ENCODE measurements at places on chromosomes 4 and X.

- H3K4me1 ChIP-seq: peaks cover 4% of the 10 kb centered on the region
- peak overlapping the region; percentile 88 for H3K4me3 ChIP-seq
- H3K36me3 ChIP-seq: peaks cover 1% of the 10 kb centered on the region
Measured at GRCh38 chrX:152942077-152942442, 44.2 kb downstream of the ZNF185 start.

DNA sequence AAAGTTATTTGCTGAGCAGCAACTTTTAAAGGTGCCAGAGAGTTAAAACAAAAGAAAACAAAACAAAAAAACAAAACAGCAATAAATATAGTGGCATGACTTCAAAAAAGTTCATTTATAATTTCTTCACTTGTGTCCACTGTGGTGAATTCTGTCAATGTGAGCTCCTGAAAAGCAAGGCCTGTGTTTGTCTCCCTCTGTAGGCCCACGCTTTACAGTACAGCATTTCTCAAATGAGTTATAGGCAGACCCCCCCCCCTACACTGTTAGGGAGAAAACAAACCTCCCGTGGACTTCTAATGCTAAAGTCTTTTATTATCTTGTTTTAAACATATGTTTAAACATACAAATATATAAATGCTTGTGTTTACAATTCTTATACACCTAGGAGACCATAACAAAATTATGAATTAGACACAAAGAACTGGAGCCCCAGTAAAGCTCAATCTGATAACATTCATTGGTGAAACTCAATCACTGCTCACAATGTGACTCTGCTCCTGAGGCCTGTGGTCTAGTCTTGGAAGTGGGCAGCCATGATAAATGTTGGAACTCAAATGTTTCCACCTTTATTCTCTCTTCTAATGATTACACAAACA is 47.0 kb upstream of the SCOC start:
- no peaks in the 10 kb centered on the region for H3K36me3 ChIP-seq
- DNase-seq: no peak
- peaks cover 9% of the 10 kb centered on the region for H3K4me1 ChIP-seq
- peaks cover 8% of the 10 kb centered on the region for H3K27me3 ChIP-seq

DNA sequence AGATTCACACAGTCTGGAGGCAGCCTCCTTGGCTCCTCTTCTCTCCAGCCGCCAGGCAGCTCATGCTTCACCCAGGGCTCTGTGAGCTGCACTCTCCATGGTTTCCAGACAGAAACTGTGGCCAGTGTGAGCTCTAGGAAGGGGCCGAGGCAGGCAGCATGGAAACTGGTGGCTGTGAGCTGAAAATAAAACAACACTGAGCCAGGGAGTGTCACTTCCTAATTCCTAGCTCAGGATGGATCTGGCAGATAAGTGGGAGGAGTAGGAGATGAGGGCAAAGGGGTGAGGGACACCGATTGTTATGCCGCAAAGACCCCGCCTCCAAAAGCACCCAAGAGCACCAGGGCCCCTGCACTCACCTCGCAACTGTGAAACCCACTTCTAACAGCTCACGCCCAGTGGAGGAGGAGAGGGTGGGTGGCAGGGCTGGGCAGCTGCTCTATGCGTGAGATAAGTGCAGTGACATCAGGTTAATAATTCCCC is 69.8 kb downstream of the FHDC1 start:
- no peaks in the 10 kb centered on the region for H3K36me3 ChIP-seq
- no peaks in the 10 kb centered on the region for H3K4me1 ChIP-seq
- no peak overlapping the region for H3K27ac ChIP-seq
- DNase-seq: no peak
- H3K4me3 ChIP-seq: no peak overlapping the region

DNA sequence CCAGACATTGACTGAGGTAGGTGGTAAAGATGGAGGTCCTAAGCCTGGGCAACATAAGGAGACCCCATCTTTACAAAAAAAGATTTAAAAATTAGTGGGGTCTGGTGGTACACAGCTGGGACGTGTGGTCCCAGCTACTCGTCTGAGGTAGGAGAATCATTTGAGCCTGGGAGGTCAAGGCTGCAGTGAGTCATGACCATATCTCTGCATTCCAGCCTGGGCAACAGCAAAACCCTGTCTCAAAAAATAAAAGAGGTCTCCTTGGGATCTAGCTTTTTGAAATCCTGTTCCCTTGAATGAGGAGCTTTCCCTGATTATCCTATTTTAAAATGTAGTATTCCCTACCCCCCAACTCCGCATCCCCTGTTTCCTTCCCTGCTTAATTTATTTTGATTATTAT is 78.7 kb upstream of the OGT start:
- no peaks in the 10 kb centered on the region for H3K4me1 ChIP-seq
- no peaks in the 10 kb centered on the region for H3K27me3 ChIP-seq
- no peak overlapping the region for H3K4me3 ChIP-seq
- H3K27ac ChIP-seq: no peak overlapping the region
- H3K36me3 ChIP-seq: peaks cover 34% of the 10 kb centered on the region

- no peak overlapping the region for H3K4me3 ChIP-seq
- no peaks in the 10 kb centered on the region for H3K4me1 ChIP-seq
- no peak overlapping the region for H3K27ac ChIP-seq
- H3K27me3 ChIP-seq: peaks cover 5% of the 10 kb centered on the region
Measured at GRCh38 chr4:17166954-17167353, 268.5 kb upstream of the LDB2 start.

GRCh38 chrX:66036231-66036630 is 3.6 kb downstream of the VSIG4 start:
- no peak overlapping the region for H3K4me3 ChIP-seq
- peaks cover 4% of the 10 kb centered on the region for H3K4me1 ChIP-seq
- no peak for DNase-seq
- H3K36me3 ChIP-seq: no peaks in the 10 kb centered on the region
- no peaks in the 10 kb centered on the region for H3K27me3 ChIP-seq

DNA sequence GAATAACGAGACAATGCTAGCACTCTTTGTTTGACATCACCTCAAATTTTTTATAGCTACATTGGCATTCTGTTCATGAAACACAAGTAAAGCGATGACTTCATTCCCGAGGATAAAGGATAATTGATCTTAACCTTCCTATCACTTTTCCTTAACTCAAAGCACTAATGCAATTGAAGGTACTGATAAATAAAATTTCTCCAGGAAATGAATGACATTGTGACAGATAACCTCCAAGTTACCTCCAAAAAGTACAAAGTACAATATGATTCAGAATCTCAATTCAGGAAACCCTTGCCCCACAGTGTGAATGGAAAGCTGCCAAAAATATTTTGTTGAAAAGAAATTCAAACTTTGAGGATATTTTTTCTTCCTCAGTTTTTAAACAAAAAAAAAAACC is 1.8 kb downstream of the PRSS12 start:
- H3K36me3 ChIP-seq: peaks cover 3% of the 10 kb centered on the region
- no peak for DNase-seq
- H3K27me3 ChIP-seq: peaks cover 57% of the 10 kb centered on the region
- H3K4me1 ChIP-seq: peaks cover 10% of the 10 kb centered on the region
- no peak overlapping the region for H3K4me3 ChIP-seq
- no peak overlapping the region for H3K27ac ChIP-seq

DNA sequence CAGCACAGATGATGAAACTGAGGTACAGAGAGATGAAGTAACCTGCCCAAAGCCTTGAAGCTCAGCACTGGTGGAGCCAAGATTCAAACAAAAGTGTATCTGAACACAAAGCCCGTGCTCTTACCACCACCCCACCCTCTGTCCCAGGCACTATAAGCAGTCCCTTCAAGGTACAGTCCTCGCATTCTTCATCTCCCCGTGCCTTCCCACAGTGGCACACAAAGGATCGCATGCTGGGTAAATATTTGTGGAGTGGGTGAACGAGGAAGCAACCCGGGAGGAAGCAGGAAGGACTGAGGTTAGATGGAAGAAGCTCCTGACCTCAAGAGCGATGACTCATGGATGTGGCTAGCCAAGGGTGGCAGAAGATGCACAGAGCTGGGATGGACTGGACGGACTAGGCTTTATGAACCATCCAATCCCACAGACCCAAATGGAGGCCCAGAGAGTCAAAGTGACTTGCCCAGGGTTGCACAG is 18.4 kb downstream of the IQSEC2 start:
- H3K4me3 ChIP-seq: peak overlapping the region; percentile 72
- H3K36me3 ChIP-seq: no peaks in the 10 kb centered on the region
- peak; percentile 60 for DNase-seq
- H3K4me1 ChIP-seq: peaks cover 29% of the 10 kb centered on the region

- H3K27ac ChIP-seq: no peak overlapping the region
- H3K27me3 ChIP-seq: peaks cover 5% of the 10 kb centered on the region
- H3K4me1 ChIP-seq: no peaks in the 10 kb centered on the region
- no peak overlapping the region for H3K4me3 ChIP-seq
Measured at GRCh38 chrX:8870411-8870810, 69.2 kb upstream of the FAM9A start.

GRCh38 chrX:55815546-55815945 is 98.0 kb downstream of the RRAGB start:
- H3K4me3 ChIP-seq: no peak overlapping the region
- no peak for DNase-seq

- H3K27ac ChIP-seq: no peak overlapping the region
- no peaks in the 10 kb centered on the region for H3K36me3 ChIP-seq
- DNase-seq: no peak
Measured at GRCh38 chr4:37002625-37003024, 241.9 kb upstream of the NWD2 start.

DNA sequence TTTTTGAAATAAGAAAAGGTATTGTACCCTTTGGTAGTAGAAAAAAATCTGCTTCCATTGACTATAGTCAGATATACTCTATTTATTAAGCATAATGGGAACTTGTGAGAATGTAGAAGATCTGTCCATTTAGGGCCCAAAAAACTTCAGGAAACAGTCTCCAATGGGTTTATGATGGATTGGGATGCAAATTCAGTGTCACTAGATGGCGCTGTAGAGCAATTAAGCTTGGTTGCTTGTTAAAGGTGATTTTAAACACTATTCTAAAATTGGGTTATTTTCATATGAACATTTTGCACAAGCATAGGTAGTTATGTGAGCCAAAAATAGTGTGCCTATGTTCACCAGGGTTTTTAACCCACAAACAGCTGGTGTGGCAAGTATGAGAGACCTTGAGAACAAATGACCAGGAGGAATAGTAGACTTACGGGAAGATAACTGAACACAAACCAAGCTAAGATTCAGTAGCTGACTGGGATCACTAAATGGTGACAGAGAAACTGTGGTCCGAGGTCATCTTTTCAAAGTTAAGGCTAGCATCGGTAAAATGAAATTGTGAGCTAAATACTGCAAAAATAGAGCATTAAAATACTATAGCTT is 80.3 kb upstream of the LSM6 start:
- DNase-seq: peak; percentile 77
- no peaks in the 10 kb centered on the region for H3K4me1 ChIP-seq
- H3K27me3 ChIP-seq: peaks cover 10% of the 10 kb centered on the region
- H3K4me3 ChIP-seq: no peak overlapping the region
- H3K27ac ChIP-seq: no peak overlapping the region

DNA sequence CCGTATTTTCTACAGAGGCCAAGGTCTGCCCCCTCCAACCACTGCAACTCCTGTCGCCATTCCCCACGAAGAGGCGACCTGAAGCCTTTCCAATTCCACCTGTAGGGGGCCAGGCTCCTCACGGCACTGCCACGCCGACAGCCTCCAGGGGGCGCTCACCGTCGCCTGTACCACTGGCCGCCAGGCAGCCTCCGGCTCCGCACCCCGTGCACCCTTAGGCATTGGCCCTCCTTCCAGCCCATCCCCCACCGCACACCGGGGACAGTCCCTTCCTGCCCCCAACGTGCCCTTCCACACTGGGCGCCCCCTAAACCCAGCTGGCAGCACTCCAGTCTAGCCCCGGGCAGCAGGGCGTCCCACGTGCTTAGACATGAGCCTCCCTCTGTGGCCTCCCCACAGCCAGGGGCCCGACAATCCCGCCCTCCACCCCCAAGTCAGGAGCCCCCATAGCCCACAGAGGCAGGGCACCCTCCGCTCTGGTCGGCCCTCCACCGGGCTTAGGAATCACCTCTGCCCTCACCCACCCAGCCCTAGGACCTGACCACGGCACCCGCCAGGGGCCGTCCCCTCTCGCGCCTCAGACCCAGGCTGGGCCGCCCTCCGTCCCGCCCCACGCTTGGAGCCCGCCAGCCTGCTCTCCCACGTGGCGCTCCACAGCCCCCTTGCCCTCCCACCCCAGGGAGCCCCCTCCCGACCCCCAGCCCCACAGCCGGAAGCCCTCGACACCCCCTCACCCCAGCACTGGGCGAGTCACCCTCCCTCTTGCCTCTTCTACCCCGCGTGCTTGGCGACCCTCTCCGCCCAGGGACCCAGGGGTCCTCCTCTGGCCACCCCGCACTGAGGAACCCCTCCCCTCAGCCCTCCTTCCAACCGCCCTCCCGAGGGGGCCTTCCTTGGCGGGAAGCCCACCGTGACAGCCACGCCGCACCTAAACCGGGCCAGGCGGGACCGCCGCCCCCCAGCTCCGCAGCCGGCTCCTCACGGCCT is 711 bp downstream of the PNMA6E start:
- H3K4me1 ChIP-seq: peaks cover 7% of the 10 kb centered on the region
- H3K27ac ChIP-seq: no peak overlapping the region
- H3K36me3 ChIP-seq: no peaks in the 10 kb centered on the region

DNA sequence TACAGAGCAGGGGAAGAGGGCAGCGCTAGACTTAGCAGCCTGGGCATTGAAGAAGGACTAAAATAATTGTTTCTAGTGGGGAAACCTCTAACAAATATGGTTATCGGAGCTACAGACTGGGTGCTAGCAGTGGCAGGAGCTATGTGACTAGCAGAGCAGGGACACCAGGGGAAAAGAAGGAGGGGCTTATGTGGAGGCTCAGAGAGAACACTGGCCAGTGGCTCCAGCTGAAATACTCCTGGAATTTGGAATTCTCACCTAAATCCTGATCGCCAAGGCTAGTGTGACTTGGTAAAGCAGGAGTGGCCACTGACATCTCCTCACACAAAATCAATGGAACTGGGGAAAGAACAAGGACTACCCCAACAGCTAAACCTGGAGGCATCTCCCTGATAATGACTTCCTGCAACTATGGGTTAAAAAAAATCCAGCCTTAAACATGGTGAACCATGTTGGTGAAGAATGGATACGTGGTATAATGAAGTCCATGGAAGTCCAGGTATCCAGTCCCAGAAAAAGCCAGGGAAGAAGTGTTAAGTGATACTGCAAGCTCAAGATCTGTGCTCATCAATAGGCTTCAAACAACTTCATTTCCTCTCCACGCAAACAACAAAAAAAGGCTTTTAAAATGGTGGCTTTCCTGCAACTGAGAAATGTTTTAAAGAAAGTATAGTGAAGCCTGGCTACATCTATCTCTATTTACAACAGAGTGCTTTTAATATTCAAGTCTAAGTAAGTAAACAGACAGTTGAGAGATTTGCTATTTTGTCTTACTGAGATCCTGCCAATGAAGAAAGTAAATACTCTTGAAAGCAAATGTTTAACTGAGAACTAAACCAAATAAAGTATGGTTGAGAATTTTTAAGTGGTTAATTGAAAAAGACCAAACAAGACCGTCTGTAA is 1.8 kb downstream of the TAPT1 start:
- H3K4me3 ChIP-seq: peak overlapping the region; percentile 86
- H3K27ac ChIP-seq: peak overlapping the region; percentile 87
- peaks cover 19% of the 10 kb centered on the region for H3K36me3 ChIP-seq
- no peak for DNase-seq

- no peaks in the 10 kb centered on the region for H3K36me3 ChIP-seq
- DNase-seq: no peak
- peaks cover 11% of the 10 kb centered on the region for H3K4me1 ChIP-seq
- no peak overlapping the region for H3K27ac ChIP-seq
- H3K4me3 ChIP-seq: no peak overlapping the region
- peaks cover 8% of the 10 kb centered on the region for H3K27me3 ChIP-seq
Measured at GRCh38 chr4:25299476-25300203, 12.9 kb upstream of the ZCCHC4 start.

GRCh38 chrX:11591723-11592346 is 73.9 kb downstream of the ARHGAP6 start:
- no peaks in the 10 kb centered on the region for H3K36me3 ChIP-seq

All from activated CD4-positive, alpha-beta T cell treated with anti-CD3 and anti-CD28 coated beads, Interleukin-2, amount 10 ng/mL, durations not matched to agents 24 days and 14 days (primary cell).